ENCODE measurements at places on chromosomes 7 and 10.

- no peak for DNase-seq
Measured at GRCh38 chr10:6470894-6471618, 109.0 kb downstream of the PRKCQ start.

DNA sequence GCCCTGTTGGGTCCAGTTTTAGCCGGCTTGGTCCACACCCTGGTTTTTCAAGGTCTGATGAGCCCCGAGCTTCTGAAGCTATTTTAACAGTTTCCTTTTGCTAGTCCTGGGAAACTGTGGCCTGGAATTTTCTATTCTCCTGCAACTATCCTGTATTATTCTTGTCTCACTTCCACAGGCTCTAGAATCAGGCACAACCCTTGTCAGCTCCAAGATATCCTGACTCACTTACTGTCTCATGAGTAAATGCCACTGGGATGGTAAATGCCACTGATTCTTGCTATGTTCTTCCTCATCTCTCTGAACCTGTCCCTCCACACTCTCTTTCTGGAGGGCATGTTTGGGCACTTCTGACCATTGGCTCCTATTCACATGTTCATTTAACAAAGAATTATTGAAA lies 611.5 kb upstream of the IGFBP3 start:
- no peak for DNase-seq

- no peak for DNase-seq
Measured at GRCh38 chr10:127314797-127315196, 118.4 kb upstream of the INSYN2A start.

DNA sequence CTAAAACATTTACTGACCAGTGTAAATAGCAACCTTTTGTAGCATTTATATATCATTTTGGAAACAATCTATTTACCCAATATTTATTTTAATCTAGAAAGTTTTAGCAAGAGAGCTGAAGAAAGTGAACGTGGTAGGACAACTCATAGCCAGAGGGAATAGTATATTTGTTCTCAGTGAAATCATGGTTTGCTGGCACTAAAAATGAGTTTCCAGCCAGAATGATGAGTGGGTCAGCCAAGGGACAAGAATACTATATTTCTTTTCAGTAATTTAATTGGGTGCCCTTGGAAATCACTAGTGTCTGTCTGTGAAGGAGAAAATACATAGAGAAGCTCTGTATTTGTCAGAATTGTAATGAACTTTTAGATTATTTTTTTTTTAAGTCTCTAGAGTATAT lies 74.9 kb downstream of the MINPP1 start:
- no peak for DNase-seq

DNA sequence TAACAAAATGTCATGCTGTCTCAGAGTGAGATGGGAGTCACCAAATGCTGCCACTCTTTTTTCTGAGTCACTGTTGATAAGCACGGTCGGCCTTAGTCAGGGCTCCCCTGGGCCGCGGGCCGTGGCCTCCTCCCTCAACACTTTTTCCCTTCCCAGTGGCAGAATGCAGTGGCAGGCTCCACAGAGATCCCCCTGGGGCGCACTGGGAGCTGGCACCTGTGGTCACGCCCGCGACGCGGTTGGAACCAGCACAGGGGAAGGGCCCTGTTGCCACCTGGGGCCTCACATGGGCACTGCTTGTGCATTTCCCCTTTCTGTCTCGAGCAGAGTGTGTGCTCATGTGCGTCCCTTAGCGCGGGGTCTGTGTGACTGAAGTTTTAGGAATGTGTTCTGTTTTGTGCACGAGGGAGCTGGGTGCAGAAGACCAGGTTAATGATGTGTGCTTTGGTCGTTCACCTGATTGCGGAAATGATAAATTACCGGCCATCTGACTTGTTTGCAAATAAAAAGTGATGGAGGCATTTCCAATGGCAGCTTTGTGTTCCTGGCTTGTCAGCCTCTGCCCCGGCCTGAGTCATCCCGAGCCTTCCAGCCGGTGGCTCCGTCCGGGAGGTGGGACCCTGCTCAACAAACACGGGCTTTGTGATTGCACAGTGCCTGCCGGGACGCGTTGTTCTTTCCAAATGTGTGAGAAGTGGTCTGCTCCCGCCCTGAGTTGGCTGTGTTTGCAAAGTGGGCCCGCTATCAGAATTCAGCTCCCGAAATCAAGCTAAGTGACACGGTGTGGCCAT lies 100.7 kb downstream of the NKX6-2 start:
- DNase-seq = no peak

DNA sequence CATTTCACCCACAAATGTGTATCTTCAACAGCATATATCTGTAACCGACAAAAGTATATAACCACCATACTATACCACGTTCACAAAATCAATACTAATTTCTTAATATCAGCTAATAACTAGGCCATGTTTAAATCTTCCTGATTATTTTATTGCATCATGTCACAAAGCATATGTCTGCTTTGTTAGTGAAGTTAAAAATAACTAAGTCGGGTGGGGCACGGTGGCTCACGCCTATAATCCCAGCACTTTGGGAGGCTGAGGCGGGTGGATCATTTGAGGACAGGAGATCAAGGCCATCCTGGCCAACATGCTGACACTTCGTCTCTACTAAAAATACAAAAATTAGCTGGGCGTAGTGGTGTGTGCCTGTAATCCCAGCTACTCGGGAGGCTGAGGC lies 47.7 kb downstream of the HERC4 start:
- DNase-seq = no peak

- no peak for DNase-seq
Measured at GRCh38 chr7:115701141-115701540, 329.4 kb downstream of the TFEC start.

GRCh38 chr7:27377988-27378387 lies 135.4 kb downstream of the EVX1 start:
- DNase-seq = no peak

DNA sequence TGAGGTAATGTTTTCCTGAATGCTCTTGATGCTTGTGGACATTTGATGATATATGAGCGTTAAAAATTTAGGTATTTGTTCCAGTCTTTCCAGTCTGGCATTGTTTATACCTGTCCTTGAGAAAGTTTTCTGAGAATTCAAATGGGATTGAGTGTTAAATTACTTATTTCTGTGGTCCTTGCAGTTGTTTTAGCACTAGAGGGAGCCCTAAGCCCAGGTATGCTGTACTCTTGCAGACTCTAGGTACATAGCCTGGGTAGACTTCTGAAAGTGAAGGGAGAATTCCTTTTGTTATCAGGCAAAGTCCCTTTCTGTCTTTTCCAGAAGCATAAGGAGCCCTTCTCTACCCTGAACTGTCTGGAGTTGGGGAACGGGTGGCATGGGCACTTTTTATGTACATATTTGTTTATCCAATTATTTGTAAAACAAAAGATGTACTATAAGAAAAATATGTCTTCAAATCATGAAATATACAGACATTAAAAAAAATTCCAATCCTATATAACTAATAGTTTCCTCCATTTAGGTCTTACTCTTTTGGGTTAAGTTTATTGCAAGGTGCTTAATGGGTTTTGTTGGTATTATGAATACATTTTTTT lies 262.1 kb downstream of the ATRNL1 start:
- DNase-seq = peak; percentile 54

- no peak for DNase-seq
Measured at GRCh38 chr10:77844177-77844576, 82.4 kb downstream of the DLG5 start.

DNA sequence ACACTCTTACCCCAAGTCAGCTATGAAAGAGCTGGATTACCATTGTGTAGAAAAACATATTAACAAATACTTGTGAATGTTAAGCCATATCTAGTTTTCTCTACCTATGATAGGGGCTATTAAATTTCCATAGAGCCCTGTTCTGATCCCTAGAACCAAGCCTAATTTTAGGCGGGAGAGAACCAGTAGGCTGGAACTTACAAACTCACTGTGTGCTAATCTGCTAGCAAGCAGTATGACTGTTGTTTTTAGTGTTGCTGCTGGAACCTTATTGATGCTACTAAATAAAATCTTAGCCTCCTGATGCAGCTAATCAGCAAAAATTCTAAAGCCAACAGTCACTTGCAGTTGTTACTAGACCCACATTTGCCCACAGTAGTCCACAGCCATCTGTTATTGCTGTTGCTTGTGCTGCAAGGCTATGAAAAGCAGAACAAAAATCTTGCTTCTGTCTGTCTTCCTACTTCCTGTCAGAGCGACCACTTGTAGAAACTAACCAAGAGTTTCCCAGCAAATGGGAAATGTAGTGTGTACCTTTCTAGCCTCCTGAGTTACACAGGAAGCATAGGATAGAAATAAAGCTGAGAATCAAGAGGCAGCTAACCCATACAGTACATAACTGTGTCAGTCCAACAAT lies 368.4 kb downstream of the ARL4A start:
- DNase-seq = no peak

- DNase-seq = no peak
Measured at GRCh38 chr10:33136271-33136670, 178.2 kb upstream of the ITGB1 start.

- DNase-seq = no peak
Measured at GRCh38 chr7:2781636-2782035, 62.5 kb downstream of the GNA12 start.

DNA sequence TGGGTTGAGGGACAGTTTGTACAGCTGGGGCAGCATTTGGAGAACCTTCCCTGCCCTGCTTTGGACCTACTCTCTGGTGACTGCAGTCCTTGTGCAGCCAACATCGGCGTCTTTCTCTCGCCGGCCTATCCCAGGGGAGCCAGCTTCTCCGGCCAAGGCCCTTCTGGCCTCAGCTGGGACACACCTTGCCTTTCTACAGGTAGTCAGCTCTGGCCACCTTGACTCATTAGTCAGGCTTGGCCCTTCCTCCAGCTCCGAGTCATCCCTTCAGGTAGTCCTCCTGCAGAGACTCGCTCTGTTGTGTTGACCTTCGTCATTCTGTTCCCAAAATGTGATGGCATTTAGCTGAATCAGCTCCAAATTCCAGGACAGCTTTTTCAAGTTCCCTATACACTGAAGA lies 145.0 kb upstream of the CHST15 start:
- no peak for DNase-seq

- DNase-seq = no peak
Measured at GRCh38 chr10:52877451-52877850, 104.9 kb upstream of the MBL2 start.

DNA sequence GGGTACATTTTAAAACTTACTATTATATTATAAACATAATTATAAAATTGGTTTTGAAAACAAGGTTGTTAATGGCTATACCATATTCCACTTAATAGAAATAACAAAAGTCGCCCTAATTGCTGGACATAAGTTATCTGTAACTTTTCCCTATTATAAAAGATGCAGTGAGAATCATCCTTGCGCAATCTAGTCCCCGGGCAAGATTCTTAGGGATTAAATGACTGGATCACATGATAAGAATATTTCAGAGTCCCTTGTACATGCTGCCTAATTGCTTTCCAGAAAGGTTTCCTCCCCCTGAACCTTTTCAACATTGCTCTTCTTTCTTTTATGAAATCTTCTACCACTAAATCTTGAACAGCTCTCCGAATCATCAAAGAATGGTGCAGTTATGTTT lies 479.8 kb upstream of the MKI67 start:
- no peak for DNase-seq

GRCh38 chr10:66026321-66026720 lies 899.5 kb upstream of the LRRTM3 start:
- no peak for DNase-seq

DNA sequence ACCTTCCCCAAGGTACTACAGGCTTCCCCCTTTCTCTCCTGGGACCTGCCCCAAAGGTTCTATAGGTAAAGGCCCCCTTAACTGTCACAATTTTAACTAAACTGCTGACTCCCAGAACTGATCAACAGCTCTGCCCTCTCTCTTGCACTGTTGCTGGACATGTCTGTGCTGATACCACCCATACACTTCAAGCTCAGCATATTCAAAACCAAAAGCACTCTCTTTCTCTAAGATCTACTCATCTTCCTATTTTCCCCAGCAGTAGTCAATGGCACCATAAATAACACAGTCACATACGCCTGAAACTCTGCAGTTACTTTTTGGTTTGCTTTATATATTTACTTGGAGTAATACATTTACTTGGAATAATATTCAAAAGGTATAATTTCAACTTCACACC lies 12.3 kb downstream of the OSBPL3 start:
- DNase-seq = no peak

DNA sequence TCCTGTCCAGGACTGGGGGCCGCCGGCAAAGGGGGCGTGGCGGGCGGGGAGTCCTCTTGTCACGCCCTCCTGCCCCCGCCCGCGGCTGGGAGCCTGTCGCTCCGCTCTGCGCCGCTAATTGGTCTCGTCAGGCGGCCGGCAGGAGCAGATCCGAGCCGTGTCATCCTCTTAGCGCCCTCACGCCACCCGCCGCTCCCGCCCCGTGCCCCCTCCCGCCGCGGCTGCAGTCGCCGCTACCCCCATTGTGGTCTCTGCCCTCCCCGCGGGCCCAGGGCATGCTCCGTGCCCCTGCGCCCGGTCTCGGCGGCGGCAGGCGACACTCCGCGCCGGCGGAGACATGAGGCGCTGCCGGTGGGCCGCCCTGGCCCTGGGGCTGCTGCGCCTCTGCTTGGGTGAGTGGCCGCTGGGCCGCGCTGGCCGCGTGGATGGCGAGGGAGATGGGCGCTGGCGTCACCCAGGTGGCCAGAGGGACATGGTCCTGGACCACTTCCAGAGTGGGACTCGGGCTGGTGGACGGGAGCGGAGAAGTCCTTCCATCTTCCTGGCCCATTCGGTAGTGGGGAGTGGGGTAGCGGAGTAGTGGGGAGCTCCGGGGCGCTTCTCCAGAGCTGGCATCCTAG lies at the start of gene CDHR1:
CDHR1 (plus strand) TSS at position 114 of the 620 bp plus-strand sequence; CDS start at position 338, 224 bp downstream.
- DNase-seq = peak; percentile 18

GRCh38 chr10:26859241-26860101 lies 1.3 kb downstream of the ABI1 start:
- DNase-seq = no peak

GRCh38 chr10:1942478-1942877 lies 205.2 kb upstream of the ADARB2 start:
- DNase-seq = no peak

- DNase-seq = no peak
Measured at GRCh38 chr7:86094166-86094669, 549.5 kb upstream of the GRM3 start.

- no peak for DNase-seq
Measured at GRCh38 chr10:111246136-111246535, 169.3 kb downstream of the ADRA2A start.

- DNase-seq = peak; percentile 39
Measured at GRCh38 chr10:70145666-70146488, 623 bp downstream of the TYSND1 start.

GRCh38 chr10:63692220-63692896 lies 171.2 kb downstream of the REEP3 start:
- DNase-seq = no peak

GRCh38 chr10:21347043-21347784 lies 178.3 kb downstream of the SKIDA1 start:
- DNase-seq = no peak

DNA sequence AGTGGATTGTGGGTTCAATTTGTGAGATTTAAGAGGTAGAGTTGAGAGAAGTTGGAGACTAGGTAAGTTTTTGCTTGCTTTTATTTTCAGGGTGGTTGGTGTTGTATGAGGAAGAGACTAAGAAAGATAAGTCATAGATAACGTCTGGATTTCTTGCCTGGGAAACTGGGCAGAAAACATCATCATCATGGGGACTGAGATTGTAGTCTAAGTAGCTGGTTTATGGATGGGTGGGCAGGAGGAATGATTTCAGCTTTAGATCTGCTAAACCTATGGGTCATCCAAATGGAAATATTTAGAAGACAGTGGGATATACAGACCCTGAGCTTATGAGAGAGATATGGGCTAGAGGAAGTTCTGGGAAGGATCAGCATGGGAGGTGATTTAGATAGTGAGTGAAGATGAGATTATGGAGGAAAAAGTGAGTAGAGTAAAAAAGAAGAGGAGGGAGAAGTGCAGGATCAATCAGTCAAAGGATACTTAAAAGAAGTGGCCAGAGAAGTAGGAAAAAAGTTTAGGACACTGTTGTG lies 169.8 kb downstream of the WNT2 start:
- no peak for DNase-seq

- DNase-seq = no peak
Measured at GRCh38 chr7:75958802-75959543, 35.4 kb downstream of the TMEM120A start.

Measured in NCI-H1436 (cell line).